WTC11 (cell line): ENCODE measurements at places on chromosomes 5 and 9. TPM values are rescaled to one million over a fixed set of nuclear protein-coding genes. Genes with fewer than 3 reads are reported as not detected.

- no peak for DNase-seq
Measured at GRCh38 chr5:172172912-172173563, 15.0 kb downstream of the STK10 start.

The MARCHF11 gene
- total RNA-seq: 2.9 to 3.8 TPM (median 3.1 TPM) in 3 replicates

The SGCD gene
- 0.07 to 0.33 TPM (median 0.32 TPM) in 3 replicates for total RNA-seq

The ACER2 gene
- 8.1 to 9.5 TPM (median 8.8 TPM) in 3 replicates for total RNA-seq

GRCh38 chr5:145429170-145429569, 406.0 kb downstream of the PRELID2 start:
- no peak for DNase-seq

DNA sequence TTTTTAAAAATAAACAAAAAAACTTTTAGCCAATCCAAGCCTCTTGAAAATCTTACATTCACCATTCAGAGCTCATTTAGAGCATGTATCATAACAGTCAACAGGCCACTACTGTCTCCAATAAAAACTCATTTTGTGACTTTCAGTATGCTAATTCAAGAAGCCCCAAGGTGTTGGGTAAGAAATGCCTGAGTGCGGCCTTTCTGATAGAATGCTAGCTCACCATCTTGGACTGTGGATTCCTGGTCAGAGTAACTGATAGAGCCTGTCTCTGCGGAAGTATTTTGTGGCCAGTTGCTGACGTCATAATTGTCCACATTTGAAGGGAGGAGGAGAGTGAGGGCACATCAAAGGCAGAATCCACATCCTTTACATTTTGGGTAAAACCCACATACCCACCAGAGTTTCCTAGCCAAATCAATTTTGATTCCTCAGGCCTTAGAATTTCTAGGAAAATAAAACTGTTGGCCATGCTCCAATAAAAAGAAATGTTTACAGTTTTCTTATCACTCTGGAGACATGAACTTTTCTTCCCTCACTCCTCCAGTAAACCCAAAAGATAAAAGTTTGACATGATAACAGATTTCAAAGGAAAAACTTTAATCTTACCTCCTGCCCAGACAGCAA, 41.1 kb upstream of the ERCC6L2 start:
- DNase-seq: no peak

The IL4 gene
- total RNA-seq: not detected in 3 replicates

- peak; percentile 85 for DNase-seq
Measured at GRCh38 chr9:129720181-129720864, 32.5 kb downstream of the PTGES start.

DNA sequence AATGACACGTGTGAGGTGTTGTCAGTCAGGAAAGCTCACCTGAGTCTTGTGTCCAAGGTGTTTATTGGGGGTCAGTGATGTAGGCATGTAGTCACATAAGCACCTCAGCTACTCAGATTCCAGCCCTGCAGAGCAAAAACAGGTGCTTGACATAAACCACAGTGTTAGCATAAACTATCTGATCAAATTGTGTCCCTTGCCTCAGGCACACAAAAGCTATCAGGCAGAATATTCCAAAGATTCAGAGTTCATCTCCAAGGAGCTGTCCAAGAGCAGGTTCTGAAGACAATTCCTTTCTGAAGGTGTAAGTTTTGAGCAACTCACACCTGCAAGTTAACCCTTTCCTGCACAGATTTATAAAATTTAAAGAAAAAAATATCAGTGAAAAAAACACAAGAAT, 102.2 kb upstream of the ITGA1 start:
- no peak for DNase-seq

DNA sequence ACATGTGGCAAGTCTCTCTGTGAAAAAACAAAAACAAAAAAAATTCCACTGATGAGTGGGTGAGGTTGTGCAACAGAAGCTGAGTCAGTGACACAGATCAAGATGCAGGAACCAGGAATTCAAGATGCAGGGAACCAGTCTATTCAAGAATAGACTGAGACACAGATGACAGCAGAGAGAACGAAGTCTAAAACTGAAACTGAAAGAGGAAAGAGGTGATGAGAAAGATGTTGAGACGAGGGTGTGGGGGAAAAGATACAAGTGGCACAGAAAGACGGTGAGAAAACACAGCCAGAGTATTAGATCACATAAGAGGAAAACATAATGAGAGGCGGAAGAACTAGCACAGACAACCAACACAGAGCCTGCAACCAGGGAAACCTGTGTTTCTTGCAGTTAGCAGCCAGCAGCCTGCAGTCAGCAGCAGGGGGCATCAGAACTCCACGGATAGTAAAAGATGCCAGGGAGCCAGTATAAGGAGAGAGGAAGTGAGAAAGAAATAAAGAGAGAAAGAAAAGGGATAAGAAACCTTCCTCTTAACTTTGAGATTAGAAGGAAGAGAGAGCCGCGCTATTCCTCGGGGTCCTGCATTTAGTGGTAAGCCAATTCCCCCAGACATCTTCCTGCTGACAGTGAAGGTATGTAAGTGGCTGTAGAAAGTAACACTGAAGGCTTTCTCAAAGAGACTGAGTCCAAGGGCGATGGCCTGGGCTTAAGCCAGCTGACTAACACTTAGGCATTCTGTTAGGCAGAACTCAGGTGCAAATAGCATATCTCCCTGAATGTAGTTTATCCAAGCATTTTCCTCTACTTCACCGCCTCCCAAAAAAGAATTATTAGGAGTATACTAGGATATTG, 79.0 kb downstream of the TLR4 start:
- peak; percentile 81 for DNase-seq
